NCI-H510A (cell line): ENCODE measurements at places on chromosomes 11 and 22.
A peak's percentile ranks its signal among the peaks of the same experiment; 100 is the strongest.

- DNase-seq = no peak
These were observed 21.2 kb upstream of the OSBPL5 start for GRCh38 chr11:3186166-3186953.

- DNase-seq = no peak
These were observed 39.3 kb downstream of the CD44 start for GRCh38 chr11:35178067-35178805.

GRCh38 chr11:2958251-2958650 lies 29.0 kb upstream of the PHLDA2 start:
- no peak for DNase-seq

GRCh38 chr11:119218141-119218878 lies 12.2 kb downstream of the CBL start:
- DNase-seq = no peak

- no peak for DNase-seq
These were observed 6.8 kb downstream of the MPST start for GRCh38 chr22:37026325-37026724.

DNA sequence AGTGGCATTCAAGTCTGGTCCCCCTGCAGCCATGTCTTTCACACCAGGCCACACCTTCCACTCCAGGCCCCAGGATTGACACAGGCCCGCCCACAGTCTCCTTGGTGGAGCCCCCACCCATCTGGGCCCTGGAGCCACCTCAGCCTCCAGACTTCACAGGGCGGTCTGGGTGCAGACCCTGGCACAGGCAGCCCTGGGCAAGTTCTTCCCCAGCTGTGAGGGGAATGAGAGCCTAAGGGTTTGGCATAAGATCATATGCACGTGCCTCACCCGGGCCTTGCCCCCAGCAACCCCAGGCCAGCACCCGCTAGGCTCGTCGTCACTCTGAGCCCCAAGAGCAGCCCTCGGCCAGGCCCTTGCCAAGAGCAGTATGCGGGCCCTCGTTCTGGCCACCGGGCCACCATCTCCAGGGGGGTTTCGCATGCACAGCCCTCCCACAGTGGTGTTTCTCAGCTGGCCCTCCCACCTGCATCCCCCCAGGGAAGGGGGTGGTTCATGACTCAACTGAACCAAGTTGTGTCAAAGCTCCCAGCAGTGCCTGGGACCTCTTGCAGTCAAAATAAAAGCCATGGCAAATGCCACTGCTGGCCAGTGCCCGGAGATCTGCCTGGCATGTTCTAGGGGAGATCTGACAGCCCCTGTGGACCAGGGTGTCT lies 70.4 kb upstream of the KCNQ1OT1 start:
- DNase-seq = no peak

DNA sequence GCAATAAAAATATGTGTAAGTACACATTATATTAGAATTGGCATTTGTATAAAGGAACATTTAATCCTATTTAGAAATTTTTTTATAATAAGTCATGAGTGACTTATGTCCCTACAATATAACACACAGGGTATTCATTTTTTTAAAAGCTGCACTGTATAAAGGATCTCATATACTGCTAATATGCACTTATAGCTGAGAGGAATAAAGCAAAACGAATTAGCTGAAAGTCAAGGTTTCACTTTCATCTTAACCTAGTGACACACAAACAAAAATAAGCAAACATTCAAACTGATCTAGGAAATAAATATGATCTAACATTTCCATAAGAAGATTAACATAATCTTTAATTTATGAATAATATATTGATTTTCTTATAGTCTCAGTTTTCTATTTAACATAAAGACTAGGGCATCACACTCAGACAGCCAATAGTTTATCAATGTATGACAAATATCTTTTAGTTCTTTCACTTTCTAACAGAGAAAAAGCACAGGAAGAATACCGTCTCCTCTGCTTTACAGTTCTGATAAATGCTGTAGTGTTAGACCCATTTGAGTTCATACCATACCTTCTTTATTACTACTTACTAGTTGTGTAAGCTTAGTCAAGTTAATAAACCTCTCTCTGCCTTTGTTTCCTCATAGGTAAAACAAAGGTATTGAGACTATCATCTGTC lies 42.9 kb downstream of the DCDC1 start:
- DNase-seq = no peak

DNA sequence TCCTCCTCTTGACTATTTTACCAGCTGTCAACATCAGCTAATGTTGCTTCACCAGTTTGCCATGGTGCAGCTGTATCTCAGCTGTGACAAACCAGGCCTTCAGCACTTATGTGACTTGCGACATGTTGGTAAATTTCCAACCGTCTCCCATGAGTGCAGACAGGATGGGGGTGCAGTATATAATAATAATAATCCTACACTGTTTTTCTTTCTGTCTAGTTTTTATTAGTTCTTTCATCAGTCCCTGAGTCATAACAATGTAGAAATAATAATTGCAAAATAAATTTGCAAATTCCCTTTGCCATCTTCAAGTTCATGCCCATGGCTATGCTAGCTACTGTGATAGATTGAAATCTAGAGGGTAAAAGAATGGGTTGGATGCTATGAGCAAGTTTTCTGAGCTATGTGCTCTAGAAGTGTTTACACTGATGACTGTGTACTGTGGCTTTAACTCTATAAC lies 4.9 kb downstream of the MMP13 start:
- DNase-seq = no peak

GRCh38 chr22:38707346-38707745 lies 1.6 kb downstream of the GTPBP1 start:
- DNase-seq = no peak

DNA sequence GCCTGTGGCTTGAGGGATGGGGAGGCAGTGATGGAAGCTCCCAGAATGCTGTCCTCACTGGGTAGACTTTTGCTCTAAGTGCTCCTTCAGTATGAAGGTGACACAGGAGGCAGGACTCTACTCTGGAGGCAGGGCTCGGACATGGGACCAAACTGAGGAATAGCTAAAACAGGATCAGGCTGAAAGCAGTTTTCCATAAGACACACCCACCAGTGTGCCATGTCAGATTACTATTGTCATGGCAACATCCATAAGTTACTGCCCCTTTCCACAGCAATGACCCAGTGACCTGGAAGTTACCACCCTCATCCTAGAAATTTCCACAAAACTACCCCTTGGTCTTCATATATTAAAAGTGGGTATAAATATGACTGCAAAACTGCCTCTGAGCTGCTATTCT lies 43.6 kb upstream of the GALNT18 start:
- DNase-seq = no peak

DNA sequence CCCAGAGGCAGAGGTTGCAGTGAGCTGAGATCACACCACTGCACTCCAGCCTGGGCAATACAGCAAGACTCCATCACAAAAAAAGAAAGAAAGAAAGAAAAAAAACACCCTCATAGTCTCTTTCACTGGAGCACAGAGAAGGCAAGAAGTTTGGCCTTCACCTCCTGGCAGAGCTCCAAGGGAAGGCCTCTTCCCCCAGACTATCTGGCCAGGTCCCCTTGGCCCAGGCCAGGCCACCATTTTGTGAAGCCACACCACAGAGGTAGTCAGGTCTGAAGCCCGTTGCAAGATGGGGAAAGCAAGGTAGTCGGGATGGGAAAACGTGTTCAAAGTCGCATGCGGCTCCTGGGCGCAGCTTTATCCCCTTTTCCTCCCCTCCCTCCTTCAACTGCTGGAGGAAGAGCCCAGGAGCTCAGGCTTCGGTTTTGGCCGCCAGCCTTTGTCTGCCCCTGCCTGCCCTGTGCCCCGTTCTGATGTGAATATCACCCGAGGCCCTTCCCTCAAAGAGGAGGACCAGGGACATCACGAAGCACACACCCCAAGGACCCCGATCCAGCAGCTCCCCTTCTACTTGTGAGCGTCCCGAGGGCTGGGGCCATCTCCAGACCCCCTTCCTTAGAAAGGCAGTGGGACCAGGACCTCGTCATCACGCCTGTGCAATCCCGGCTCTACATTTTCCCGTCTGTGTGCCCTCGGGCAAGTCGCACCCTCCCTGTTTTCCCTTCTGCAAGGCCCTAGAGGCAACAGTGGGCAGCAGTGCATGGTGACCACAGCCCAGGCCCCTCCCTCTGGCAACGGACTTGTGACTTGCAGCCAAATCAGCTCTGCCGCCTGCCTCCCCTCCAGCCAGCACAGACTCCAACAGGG lies 17.7 kb downstream of the CABP7 start:
- no peak for DNase-seq

DNA sequence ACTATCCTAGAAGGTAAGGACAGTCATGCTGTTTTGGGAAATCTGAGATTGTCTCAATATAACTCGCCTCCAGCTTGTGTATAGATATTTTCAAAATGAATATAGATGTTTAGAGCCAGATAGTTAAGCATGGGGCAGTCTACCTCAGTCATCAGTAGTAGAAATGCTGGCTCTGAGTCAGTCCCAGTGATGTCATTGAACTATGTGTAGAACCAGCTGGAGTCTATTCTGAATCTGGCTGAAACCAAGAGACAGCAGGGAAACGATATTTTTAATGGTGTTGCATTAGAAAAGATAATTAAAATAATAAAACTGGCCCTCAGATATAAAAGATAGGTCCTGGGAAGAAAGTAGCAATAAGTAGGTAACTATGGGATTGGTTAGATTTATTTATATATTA lies 25.9 kb downstream of the PIWIL4 start:
- DNase-seq = no peak

DNA sequence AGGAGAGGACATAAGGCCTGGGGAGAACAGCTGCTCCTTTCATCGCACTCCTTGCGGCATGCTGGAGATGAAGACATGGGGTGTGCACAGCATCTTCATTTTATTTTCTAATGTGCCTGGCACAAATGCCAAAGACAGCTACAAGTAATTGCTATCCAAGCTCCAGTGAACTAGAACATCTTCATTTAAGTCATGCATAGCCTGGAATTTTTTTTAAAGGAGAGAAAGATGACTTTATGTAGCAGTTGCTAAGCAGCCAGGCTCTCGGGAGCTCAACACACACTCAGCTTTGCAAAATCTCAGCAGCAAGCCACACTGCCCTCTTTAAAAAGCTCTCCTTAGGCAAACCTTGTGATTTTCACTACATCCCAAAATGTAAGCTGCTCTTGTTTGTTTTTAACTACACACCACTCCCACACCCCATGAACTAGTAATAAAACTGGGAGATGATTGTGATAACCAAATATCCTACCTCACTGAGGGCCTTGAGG lies 164.5 kb upstream of the POU2AF2 start:
- DNase-seq = no peak

DNA sequence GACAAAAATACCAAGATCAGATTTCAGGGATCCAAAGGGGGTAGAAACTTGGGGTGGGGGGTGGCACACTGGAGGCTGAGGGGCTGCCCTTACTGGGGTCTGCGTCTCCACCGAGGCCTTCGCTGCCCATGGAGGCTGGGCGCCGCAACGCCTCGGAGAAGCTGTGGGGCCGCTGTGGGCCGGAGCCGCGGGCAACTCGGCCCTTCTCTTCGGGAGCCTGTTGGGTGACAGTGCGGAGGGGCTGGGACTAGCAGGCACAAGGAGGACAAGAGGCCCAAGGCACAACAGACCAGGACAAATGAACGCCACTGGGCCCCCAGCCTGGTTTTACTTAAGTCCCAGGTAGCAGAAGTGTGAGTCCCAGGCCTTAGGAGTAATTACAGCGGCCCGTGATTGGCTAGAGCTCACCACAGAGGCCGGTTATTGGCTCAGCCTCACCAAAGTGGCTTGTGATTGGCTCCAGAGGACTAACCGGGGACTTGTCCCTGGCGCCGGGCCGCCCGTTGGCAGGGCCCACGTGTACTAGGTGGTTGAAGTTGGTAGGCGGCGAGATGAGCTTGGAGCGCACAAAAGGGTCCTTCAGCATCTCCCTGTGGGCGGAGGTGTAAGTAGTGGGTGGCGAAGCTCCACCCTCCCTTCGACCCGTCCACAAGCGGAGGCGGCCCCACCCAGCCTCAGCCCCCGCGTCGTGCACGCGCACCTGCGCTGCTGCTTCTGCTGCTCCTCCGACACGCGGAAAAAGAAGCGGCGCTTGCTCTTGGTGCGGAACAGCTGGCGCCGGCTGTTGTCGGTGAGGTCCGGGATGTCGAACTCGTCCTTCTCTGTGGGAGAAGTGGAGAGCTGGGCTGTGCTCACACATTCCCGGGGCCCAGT lies 16.5 kb upstream of the MEN1 start:
- no peak for DNase-seq

GRCh38 chr22:33743756-33744155 lies 176.5 kb downstream of the LARGE1 start:
- no peak for DNase-seq

DNA sequence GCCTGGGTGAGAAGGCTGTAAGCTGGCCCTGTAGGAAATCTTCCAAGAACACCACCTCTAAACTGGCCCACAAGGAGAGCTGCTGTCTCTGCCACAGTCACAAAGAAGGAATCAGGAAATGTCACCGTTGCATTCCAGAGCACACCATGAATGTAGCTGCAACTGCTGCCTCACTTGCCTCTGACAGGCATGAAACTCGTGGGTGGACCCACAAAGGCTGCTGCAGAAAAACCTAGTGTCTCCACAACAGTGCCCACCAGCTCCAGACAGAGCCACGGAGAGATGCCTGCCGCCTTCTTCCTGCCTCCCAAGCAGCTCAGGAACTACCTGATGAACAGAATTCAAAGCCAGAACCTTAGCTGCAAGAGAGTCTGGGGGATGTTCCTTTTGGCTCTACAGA lies 10.5 kb downstream of the DNAJB13 start:
- no peak for DNase-seq

DNA sequence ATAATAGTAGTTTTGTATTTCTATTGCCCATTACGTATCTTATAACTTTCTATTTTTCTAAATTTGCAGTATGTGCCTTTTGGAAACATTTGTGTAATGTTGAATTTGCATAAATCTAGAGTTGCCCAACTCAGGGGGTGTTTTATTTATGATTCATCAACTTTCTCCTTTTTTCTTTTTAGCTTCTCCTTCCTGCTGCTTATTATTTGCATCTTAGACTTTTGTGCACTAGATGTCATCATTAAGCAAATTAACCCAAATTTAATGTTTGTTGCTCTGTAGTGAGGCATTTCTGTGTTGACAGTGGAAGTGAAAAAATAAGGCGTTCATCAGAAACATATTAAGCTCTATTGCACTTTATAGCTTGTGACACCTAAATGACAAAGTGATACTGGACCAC lies 56.2 kb upstream of the ZBED5 start:
- no peak for DNase-seq

DNA sequence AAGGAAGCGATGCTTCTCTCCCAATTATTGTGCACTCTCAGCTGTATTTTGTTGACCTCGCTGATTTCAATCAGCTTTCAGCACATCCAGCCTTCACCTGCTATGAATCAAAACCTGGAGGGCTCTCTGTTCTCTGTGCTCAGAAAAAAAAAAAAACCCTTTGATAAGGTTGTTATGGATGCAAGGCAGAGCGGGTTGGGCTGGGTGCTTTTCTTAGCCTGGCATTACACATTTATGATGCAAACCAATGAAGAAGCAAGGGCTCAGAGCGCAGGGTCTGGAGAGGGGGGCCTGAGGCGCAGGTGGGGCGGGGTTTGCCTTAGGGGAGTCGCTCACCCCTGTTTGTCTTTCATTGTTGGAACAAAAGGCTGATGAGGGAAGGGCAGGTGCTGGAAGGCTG lies 86.0 kb upstream of the CADM1 start:
- DNase-seq = peak; percentile 56

DNA sequence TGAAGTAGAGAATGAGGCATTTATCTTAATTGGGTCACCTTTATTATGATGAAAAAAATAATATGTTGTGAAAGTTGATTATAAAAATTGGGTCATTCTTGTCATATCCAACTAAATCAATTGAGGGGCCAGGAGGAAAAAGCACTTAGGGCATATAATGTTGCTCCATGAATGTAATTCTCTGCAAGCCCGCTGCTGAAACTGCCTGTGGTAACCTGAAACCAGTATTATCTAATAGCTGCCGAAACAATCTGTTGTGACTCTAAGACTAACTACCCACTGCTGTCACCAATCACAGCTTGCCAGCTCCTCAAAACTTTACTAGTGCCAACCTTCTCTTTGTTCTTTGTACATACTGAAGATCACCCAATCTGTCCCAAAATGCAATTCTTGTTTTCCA lies 115.8 kb downstream of the ATG16L2 start:
- DNase-seq = peak; percentile 4
